CD4-positive, alpha-beta T cell treated with Interleukin-4 for 4 hours (primary cell): ENCODE measurements at places on chromosomes 6 and 20.
A peak's percentile ranks its signal among the peaks of the same experiment; 100 is the strongest.

GRCh38 chr20:62982124-62983075 lies 24.4 kb downstream of the BHLHE23 start:
- no peak for DNase-seq

DNA sequence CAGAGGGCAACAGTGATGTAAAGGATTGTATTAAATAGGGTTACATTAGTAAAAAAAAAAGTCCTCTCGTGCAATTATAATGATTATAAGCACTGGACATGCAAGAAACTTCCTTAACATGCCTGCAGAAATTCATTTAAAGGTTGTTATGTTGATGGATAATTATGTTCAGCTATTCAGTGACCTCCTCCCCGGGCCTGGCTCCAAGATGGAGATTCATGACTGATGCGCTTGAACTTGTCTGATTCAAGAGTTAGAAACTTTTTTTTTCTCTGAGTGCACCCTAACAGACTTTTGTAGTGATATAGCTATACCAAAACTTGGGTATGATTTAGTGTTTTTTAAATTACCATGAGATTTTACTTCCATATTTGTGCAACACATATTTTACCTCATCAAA lies 1170.0 kb upstream of the CITED2 start:
- no peak for DNase-seq

GRCh38 chr6:160258346-160259142 lies at the start of gene SLC22A2:
TSS of gene SLC22A2 (minus strand) at chr6:160258821. CDS start at chr6:160258757, 64 bp downstream.
- no peak for DNase-seq

DNA sequence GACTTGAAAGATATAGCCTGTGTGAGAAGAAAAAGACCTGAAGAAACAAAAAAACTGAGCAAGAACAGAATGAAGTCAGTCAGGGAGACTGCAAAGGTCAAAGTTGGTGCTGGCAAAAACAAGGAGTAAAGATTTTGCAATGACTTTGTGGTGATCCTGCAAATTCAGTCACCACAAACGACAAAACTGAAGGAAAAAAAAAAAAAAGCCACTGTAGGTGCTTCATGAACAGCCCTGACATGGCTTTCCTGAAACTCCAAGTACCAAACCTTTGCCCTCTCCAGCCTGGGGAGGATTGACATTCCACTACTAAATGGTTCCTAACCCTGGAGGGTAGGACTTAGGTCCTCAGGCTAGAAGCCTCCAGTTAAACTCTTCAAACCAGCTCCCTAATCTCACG lies 114.7 kb upstream of the BEND3 start:
- DNase-seq, result no peak

GRCh38 chr6:96631248-96631647 lies 68.3 kb downstream of the FHL5 start:
- DNase-seq, result no peak

DNA sequence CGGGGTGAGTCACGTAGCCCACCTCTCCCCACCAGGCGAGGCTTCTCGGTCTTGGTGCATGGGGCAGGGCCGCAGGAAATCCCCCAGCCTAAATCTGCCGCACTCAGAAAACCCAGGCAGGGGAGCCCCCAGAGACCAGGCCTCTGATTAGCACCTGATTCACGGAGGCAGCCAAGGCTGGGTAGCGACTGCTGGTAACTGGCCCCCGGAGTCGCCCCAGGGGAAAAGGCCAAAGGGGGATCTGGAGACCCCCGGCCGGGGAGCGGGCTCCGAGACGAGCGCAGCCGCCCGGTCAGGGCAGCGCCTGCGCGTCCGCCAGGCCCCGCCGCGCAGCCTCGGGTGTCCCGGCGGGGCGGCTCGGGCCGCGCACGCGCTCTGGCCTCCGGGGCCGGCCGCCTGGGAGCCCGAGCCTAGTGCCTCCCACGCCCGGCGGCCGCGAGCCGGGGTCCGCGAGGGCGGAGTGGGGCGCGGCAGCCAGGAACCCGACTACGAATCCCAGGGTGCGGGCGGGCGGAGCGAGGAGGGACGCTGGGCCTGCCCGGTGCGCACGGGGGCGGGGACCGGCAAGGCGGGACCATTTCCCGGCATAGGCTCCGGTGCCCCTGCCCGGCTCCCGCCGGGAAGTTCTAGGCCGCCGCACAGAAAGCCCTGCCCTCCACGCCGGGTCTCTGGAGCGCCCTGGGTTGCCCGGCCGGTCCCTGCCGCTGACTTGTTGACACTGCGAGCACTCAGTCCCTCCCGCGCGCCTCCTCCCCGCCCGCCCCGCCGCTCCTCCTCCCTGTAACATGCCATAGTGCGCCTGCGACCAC lies at the start of gene DUSP22:
Gene DUSP22 (plus strand): TSS at position 791 of the 809 bp plus-strand sequence. CDS start 53 bp downstream, outside the sequence.
- DNase-seq, result peak; percentile 82

GRCh38 chr20:24991897-24992486 lies 559 bp downstream of the APMAP start:
- DNase-seq, result no peak

GRCh38 chr6:33966536-33966935 lies 162.7 kb upstream of the MLN start:
- no peak for DNase-seq

GRCh38 chr6:134420614-134421181 lies 102.8 kb upstream of the SGK1 start:
- DNase-seq, result no peak

- DNase-seq, result peak; percentile 33
These were observed 108.2 kb upstream of the GMDS start for GRCh38 chr6:2353412-2354137.

DNA sequence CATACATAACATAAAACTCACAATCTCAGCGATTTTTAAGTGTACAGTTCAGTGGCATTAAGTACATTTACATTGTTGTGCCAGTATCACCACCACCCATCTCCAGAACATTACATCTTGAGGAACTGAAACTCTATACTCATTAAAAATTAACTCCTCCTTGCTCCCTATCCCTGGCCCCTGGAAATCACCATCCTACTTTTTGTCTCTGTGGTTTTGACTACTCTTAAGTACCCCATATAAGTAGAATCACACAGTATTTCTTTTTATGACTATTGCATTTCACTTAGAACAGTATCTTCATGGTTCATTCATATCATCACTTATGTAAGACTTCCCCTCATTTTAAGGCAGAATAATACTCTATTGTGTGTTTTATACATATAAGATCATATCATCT lies 1108.1 kb downstream of the GRIK2 start:
- DNase-seq, result no peak

GRCh38 chr6:9628819-9629218 lies 786.1 kb downstream of the TFAP2A start:
- DNase-seq, result no peak

DNA sequence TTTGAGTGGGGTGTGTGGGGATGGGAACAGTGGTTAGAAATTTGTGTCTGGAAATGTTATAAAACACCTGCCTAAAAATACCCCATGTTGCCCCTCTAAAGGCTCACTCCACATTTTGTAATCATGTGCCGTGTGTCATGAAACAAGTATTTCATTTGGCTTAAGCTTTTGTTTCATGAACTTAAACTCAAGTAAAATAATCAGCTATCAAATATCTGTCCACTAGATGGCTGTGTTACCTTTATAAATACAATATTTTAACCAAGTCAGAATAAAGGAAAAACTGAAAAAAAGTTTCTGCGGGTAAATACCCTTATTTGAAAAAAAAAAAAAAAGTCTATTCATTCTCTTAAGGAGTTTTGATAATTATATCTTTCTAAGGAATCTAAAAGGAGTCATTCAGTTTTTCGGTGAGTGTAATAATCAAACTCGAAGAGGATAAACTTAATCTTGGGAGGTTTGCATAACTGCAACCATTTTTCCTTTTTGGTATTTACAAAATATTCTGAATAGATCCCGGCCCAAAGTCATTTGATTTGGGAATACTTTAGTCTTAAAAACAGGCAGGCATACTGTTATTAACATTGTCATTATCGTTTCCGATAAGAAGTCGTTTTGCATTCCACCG lies 29.9 kb upstream of the MTRF1L start:
- DNase-seq, result no peak

GRCh38 chr6:73156793-73157767 lies 68.2 kb downstream of the KHDC1L start:
- no peak for DNase-seq

GRCh38 chr6:71197267-71197666 lies 91.3 kb upstream of the OGFRL1 start:
- DNase-seq, result no peak

DNA sequence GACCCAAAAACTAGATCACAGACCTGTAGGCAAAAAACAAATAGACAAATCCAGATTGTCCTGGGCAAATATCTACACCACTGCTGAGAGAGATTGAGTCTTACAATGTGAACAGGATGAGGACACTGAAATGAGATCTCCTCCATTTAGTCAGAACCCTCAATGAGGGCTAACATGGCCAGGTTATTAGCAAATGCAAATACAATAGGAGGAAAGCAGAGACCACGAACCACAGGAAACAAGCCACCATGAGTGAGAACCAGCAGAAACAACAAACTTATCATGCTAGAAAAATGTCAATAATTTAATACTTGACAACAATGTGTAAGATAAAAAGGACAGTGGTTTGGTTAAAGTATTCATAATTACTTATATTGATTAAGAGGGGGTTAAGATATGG lies 162.8 kb downstream of the SYNE1 start:
- DNase-seq, result no peak

- DNase-seq, result no peak
These were observed 121.4 kb downstream of the KIF13A start for GRCh38 chr6:17865798-17866725.

DNA sequence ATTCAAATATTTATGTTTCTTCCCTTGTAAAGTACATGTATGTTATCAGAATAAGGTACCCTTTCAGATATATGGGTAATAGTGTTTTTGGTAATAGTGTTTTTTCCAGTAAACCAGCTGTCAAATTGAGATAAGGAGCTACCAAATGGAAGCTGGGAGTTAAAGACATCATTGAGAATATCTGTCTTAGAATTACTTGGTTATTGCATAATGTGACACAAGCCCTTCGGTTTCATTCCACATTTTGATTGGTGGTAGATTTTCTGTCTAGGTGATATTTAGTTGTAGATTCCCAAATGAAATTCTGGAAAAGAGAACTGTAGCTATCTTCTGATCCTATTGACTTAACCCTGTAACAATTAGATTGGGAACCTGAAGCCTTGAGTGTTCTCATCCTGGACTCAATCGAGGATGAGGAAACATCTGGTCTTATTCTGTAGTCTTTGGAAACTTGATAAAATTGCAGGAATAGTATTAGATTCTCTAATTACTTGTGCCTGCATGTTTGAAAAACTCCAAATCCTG lies 75.1 kb upstream of the SYNJ2 start:
- no peak for DNase-seq

DNA sequence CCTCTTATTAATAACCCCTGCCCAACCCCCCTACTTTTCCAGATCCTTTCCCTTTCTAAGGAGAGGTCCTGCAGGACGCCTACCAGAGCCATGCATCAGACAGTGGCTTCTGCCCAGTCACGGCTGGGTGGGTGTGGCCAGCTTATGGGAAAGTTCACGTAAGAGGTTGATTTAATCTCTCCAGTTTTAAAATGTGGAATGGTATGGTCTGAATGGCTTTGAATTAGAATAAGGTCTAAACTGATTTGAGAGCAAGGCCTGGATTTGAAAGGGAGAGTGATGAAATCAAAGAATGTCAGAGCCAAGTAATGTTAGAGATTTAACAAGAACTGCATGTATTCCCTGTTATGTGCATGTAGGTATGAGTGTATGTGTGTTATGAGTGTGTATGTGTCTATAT lies 275.7 kb downstream of the PAX1 start:
- DNase-seq, result no peak

DNA sequence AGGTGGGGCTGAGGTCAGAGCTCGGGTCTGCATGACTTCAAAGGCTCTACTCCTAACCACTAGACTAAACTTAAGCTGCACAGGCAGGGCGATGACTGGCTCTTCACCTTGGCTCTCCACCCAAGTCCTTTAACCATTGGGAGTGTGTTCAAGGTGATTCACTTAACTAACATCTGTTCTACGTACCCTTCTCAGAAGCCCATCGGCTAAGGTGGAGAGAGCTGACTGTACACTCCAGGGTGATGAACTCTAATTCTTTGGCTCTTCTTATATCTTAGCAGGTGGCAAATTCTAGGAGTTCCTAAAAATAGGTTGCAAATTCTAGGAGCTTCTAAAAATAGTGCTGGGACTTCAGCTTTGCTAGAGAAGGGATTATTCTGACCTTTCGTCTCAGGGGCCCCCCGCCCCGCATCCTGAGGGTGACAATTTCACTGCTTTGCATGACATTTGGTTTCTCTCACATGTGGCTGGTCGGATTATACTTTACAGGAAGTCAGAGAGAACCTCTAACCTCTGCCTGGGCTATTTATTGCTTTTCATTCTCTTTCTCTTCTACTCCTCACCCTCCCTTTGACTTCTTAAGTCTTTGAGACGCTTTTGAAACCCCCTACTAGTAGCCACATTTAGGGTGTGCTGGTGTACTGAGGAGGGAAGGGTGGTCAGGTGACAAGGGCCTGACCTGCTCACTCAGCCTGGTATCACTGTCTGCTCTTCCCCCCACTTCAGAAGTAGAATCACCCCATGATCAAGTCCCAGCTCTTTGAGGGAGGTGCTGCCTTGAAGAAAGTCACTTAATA lies 55.5 kb downstream of the PRDM1 start:
- DNase-seq, result peak; percentile 63

DNA sequence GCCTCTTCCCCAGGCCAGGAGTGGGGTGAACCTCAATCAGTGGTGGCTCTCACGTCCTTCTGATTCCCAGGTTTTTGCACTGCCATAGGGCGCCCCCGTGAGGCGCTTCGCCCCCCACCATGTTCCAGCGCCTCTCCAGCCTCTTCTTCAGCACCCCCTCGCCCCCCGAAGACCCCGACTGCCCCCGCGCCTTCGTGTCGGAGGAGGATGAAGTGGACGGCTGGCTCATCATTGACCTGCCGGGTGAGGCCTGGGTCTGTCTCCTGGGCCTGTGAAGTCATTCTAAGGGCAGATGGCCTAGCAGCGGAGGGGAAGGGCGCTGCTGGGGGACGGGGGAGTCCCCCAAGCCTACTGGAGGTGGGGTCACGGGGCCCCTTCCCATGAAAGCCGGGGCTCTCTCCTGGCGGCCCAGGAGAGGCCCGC lies 4.5 kb downstream of the TP53INP2 start:
- peak; percentile 46 for DNase-seq

- DNase-seq, result no peak
These were observed 738.6 kb upstream of the GJE1 start for GRCh38 chr6:141394125-141394536.

GRCh38 chr6:125678601-125679000 lies 70.8 kb upstream of the HEY2 start:
- no peak for DNase-seq
